ENCODE measurements at places on chromosomes 3 and 15. TPM values are rescaled to one million over a fixed set of nuclear protein-coding genes. Genes with fewer than 3 reads are reported as not detected.

Gene KLF13
- total RNA-seq: 364 TPM

Gene CLCN2
- 3.9 TPM for total RNA-seq

Gene SEMA3F
- total RNA-seq: 0.14 TPM

GRCh38 chr15:68567345-68567744, 11.4 kb upstream of the CORO2B start:
- no peak for DNase-seq

DNA sequence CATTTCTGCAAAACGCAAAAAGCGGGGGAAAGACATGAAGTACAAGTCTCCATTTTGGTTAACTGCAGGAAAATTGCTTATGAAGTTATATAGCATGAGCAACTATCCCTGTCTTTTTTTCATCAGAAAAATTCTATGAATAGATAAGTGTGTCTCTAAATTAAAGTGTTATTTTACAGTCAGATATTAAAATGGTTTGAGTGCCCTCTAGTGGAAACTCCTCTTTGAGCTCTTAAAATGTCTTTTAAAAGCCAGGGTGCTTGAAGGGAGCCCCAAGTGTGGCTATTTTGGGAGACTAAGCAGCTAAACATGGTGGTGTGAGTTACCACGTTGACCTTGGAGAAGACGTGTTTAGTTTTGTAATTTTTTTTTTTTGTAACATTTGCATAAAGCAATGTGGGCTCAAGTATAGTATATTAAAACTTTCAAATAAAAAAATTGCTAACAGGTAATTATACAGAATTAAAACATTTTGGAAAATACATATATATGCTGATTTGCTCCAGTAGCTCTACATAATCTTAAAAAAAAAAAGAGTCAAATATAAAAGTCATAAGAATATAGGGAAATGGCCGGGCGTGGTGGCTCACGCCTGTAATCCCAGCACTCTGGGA, 77.2 kb downstream of the PPP2R3A start:
- no peak for DNase-seq

Gene CDC25A
- not detected for total RNA-seq

GRCh38 chr15:70063980-70064379, 33.7 kb downstream of the TLE3 start:
- no peak for DNase-seq

DNA sequence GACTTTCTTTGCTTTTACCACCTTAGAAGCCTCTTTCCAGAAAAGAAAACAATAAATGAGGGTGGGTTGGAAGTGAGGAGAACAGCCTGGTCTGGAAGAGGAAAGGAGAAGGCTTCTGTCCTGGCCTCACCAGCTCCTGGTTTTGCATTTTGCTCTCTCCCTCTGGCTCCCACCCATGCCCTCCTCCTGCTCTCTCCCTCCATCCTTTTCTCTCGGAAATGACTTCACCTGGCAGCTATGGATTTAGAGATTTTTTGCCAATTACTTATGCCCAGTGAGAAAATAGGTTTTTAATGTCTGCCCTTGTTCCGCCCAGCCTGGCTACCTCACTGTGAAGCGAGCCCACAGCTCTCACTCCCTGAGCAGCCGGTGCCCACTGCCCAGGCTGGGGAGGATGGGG, 77.9 kb upstream of the NTRK3 start:
- no peak for DNase-seq

DNA sequence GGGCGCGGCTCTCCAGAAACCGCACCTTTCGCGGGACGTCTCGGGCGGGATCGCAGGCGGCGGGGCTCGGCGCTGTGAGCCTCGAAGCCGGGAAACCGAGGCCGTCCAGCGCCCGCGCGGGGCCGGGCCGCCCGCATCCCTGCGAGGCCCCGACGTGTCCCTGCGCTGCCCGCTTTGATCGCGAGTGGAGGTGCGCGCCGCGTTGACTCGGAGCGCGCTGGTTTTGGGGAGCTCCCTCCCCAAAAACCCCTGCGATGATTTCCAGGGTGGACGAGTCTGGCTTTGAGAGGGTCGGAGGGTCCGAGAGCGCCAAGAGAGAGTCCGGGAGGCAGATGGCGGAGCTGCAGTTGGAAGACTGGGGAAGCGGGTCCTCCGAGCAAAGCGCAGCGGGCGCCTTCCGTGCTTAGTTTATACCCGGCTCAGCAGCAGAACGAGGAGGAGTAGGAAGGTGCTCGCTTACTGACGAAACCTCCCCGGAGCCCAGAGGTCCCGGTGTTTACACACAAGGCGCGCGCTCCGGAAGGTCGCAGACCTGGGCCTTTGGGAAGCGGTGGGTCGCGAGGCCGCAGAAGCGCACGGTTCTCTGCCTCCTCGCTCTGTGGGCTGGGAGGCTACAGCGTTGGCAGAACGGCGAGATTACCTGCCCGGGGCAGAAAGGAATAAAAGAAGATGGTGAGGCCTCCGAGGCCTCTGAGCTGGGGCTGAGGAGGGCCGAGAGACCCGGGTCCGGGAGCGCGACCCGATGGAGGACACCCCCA, 687 bp downstream of the ALDH1A3 start:
- DNase-seq: no peak

Gene SGO1
- 0.33 TPM for total RNA-seq

Gene ANKDD1A
- 3.6 TPM for total RNA-seq

DNA sequence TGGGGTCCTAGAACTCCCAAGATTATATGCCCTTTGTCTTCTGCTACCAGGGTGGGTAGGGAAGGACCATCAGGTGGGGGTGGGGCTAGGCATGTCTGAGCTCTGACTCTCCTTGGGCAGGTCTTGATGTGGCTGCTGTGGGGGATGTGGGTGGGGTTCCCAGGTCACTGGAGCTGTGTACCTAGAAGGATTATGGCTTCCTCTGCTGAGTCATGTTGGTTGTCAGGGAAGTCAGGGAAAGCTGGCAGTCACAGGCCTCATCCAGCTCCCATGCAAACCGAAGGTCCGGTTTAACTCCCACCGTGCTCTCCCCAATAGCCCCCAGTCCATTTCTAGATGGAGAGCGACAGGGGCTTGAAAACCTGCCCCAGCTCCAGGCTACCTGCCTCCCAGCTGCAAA, 35.2 kb downstream of the EID1 start:
- no peak for DNase-seq

DNA sequence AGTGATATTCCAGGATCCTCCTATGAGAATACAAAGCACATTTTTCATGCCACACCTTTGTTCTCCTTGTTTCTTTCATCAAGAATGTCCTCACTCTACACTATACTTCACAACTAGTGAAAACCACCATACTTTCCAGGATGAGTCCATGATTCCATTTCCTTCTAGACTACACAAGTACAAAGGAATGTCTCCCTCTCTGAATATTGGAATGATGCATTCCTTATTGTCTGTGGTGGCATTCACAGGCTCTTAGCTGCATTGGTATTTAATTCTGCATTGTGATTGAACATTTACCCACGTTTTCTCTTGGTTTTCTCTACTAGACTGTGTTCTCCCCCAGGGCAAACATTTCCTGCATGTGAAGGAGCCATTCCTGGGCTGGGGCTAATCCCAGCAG, 217.5 kb downstream of the RAP2B start:
- no peak for DNase-seq

- DNase-seq: no peak
Observed at GRCh38 chr3:61562042-61562720, 810 bp downstream of the PTPRG start.

- DNase-seq: no peak
Observed at GRCh38 chr3:64901986-64902516, 214.3 kb upstream of the ADAMTS9 start.

GRCh38 chr3:162338514-162338913, 841.9 kb downstream of the OTOL1 start:
- no peak for DNase-seq

Gene CATSPER2
- total RNA-seq: 5.5 TPM

Gene VGLL3
- not detected for total RNA-seq

- no peak for DNase-seq
Observed at GRCh38 chr15:85128621-85129020, 147.0 kb downstream of the PDE8A start.

DNA sequence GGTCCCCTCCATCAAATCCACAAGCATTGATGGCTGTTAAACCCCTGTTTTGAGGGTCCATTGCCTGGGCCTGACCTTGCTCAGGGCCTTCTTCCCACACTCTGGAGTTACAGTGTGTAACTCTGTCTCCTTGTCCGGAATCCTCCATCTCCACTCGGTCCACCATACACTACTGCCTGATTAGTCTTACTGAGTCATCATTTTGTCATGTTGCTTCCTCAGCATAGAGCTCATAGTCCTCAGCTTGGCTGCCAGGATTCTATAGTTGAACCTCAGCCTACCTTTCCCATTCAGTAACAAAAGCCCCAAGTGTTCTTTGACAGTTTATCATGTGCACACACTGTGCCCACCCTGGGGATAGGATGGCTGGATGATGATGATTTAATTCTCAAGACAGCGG, 113.0 kb downstream of the PDE8A start:
- no peak for DNase-seq

DNA sequence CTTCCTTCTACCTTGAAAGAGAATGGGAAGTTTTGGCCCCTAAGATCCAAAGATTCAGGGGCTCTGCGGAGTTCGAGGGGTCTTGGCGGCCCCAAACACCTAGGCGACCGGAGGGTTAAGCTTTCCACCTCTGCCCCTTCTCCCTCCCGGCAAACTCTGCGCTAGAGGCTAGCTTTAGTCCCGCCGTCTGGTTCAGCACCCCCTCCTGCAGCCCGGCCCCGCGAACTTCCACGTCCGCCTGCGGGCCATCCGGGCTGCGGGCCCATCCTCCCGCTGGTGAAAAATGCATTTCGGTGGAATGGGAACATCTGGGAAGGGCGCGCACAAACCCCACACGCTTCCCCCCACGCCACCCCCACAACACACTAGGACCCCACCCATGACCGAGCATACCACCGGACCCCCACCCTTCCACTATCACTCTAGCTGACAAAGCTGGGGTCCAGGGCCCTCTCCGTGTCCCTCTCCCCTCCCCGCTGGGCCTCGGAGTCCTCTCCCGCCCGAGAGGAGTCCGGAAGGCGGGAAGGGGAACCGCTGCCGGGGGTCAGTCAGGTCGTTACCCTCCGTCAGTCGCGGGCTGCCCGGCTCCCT, 1.0 kb downstream of the SHOX2 start:
- DNase-seq: no peak

DNA sequence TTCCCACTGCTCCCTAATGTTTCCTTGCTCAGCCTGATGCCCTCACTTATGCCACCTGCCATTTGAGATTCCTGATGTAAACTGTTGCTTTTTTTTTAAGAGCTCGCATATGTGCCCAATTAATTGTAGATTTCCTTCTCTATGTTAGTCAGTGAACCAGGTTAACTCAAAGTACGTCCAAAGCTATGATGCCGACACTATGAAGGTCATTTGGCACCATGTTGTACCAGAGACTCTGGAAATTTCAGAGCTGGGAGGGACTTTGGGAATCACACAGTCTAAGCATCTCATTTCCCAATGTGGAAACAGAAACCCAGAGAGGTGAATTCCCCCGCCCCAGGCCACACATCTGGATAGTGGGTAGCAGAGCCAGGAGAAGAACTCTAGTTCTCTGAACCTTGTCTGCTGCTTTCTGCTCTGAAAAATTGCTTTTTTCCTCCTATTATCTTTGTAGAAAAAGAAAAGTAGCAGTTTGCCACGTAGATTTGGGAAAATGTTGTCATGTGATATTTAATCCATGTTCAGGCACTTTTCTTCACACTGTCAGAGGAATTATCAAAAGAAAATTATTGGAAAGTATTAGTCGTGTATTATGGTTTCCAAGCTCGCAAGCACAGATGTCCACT, 38.5 kb upstream of the TNFAIP8L3 start:
- DNase-seq: no peak

DNA sequence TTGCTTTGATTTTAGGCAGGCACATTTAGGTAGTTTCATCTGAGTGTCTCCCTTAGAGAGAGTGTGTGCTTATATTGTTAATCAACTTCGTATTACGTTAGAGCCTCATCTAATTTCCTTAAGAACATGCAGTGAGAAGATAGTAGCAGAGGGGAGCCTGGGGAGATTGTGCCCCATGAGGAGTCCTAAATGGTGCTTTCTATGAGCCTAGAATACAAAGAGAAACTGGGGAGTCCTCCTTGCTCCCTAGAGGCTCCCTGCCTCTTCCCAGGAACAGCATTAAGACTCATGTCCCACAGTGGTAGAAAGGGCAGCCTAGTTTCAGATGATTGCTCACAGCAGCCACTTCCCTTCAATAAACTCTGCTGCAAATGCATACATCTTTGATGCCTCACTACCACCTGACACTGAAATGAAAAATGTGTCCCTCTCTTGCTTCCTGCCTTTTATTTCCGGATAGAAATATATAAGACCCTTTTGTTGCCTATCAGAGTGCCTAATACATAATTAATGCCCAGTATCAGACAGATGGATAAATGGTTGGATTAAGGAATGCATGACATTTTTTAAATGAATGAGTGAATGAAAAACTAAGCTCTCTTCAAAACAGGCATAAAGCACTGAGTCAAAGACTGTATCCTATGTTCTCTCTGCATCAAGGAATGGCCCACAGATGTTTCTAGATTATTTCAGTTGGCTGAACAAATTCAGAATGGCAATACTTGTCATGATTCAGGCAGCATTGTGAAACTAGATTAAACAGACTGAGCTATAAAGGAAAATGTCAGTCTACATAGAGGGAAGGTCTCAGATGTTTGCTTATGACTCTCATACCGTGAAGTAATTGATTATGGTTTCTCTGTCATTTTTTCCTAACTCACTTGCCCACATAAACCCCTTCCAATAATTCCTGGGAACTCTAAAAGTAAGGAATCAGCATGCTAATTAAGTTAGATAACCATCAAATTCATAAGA, 362.1 kb downstream of the LRRC3B start:
- DNase-seq: no peak

GRCh38 chr15:77426871-77427270, 6.2 kb downstream of the HMG20A start:
- DNase-seq: no peak

Gene LTF
- not detected for total RNA-seq

GRCh38 chr3:154981664-154982063, 98.5 kb upstream of the MME start:
- DNase-seq: no peak

DNA sequence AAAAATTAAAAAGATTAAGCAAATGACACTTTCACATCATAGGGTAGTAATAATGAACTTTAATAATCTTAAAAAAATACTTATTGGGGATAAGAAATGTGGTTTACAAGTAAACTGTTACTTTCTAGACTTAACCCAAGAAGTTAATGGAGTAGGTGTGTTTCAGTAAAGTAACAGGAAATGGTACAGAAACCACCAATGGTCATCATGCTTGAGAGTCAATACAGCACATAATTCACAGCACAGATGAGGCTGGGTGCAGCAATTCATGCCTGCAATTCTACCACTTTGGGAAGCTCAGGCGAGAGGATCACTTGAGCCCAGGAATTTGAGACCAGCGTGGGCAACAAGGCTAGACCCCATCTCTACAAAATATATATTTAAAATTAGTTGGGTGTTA, 11.5 kb upstream of the USP50 start:
- no peak for DNase-seq

Measured in CD8-positive, alpha-beta T cell (primary cell).